ENCODE measurements at places on chromosomes 12 and 14. TPM values are rescaled to one million over a fixed set of nuclear protein-coding genes. Genes with fewer than 3 reads are reported as not detected.

DNA sequence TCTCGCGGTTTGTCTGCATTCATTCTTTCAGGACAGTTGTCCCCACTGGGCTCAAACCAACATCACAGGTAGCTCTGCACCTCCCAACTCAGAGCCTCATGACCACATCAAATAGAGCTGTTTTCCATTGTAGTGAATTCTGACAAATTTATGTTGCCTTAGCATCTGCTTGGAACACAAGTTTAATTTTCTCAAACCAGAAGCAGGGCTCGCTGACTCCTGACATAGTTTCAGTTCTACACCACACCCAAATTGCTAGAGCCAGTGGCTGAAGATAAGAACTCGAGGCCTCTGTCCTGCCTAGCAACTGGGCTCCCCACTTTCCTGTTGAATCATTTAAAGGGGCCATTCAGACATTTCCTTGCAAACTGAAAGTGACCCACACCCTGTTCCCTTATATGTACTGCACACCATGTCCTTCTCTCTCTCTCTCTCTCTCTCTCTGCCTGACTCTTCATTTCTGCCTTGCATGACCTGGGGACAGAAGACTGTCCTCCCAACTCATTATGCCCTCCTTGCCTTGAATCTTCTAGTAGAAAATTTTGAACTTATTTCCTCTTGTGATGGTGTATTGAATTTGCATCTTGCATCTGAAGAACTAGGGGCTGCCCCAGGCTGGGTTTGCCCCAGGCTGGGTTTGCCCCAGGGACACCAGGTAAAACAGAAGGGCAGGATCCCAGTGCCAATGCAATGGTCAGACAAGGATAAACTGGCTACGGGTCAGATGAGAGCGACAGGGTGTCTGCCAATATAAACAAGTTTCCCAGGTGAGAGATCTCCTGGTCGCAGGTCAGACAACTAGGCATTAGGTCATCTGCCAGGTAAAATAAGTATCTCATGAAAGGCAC, 9.7 kb upstream of the WSCD2 start:
- no peak for DNase-seq
- H3K27ac ChIP-seq = no peak overlapping the region
- H3K36me3 ChIP-seq = no peaks in the 10 kb centered on the region
- H3K4me1 ChIP-seq = no peaks in the 10 kb centered on the region
- H3K27me3 ChIP-seq = no peaks in the 10 kb centered on the region

DNA sequence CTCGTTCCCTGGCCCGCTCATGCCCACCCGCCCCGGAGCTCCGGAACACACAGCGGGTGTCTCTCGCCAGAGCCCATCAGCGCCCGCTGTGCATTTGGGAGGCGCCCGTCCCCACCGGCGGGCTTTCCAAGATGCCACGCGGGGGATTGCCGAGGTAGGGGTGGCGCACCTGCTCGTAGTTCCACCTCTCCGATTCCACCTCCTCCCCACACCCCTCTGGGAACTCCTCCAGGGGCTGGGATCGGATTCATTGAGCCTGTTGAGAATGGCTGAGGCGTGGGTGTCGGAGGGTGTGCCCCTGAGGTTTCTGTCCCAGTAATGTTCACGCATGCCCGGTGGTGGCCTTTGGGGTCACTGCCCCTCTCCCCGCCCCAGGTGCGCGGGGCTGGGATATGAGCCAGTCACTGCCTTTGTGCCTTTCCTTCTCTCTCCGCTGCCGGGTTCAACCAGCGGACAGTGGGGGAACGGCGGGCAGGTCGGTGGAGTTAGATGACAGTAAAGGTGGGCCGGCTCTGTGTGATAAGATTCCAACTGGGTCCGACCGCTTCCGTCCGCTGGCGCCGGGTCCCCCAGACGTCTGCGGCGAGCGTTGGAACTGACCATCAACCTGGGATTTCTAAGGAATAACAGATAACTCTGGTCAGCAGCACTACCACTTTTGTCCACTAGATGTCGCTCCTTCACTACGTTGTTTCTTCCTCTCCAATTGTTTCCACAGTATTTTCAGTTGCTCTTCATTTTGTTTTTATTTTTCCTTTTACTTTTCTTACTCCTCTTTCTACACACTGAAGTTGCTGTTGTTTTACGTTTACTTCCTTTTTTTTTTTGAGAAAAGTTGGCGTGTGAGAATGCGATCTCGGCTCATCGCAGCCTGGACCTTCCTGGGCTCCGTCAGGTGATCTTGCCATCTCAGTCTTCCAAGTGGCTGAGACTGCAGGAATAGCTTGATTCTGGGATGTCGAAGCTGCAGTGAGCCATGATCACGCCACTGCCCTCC, 178.1 kb upstream of the ALG10B start:
- no peaks in the 10 kb centered on the region for H3K27me3 ChIP-seq
- no peak overlapping the region for H3K27ac ChIP-seq
- H3K4me1 ChIP-seq = no peaks in the 10 kb centered on the region
- peak overlapping the region; percentile 60 for H3K4me3 ChIP-seq
- H3K36me3 ChIP-seq = no peaks in the 10 kb centered on the region

OR6C76 gene
- polyA plus RNA-seq = not detected

DNA sequence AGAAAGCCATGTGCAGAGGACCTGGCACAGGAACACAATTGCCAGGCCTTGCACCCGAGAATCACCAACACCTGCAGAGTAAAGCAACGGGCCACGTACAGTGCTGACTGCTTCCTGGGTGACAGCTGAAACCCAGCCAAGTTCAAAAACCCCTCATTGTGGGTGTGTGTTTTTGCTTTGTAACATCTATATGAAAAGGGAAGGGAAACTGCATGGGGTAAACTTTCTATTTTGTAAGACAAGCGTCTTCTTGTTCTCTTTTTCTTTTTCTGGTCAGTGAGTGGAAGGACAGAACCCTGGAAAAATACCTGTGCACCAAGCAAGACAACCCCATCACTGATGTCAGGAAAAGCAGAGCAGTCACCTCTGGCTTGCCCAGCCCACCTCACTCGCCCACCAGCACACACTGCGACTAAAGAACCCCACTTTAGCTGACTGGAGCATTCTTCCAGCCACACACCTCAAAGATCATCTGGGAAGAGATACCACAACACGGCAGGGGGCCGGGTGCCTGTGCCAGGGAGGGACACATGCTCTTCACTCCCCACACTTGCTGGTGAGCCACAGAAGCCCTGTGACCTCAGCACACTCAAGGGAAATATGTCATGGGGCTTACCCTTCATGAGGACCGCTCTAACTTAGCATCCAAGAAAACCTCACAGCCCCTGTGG, 172.3 kb downstream of the NDUFA12 start:
- no peak overlapping the region for H3K4me3 ChIP-seq
- H3K27ac ChIP-seq = no peak overlapping the region
- peaks cover 5% of the 10 kb centered on the region for H3K4me1 ChIP-seq
- H3K36me3 ChIP-seq = no peaks in the 10 kb centered on the region
- no peak for DNase-seq

DNA sequence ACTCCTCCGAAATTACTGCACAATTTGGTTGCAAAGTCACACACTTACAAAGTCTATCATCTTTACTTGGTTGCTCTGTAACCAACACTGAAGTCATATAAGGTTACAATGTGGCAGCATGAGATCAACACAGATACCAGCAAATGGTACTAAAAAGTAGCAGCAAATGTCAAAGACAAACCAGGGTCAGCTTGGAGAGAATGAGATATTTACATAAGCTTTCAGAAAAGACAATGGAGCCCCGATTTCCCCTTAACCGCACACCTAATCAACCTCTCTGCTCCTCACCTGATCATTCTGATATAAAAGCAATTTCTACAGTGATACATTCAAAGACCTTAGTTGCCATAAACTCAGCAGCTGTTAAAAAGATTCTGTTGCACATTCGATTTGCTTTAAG, 76.4 kb upstream of the FOXN3 start:
- H3K27me3 ChIP-seq = no peaks in the 10 kb centered on the region
- peaks cover 66% of the 10 kb centered on the region for H3K4me1 ChIP-seq
- peak; percentile 16 for DNase-seq
- no peaks in the 10 kb centered on the region for H3K36me3 ChIP-seq

DNA sequence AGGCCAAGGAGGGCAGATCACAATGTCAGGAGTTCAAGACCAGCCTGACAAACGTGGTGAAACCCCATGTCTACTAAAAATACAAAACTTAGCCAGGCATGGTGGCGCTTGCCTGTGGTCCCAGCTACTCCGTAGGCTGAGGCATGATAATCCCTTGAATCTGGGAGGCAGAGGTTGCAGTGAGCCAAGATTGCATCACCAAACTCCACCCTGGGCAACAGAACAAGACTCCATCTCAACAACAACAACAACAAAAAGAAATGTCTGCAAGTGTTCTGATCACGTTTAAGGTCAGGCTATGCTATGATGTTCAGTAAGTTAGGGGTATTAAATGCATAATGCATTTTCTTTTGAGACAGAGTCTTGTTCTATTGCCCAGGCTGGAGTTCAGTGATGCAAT, 6.7 kb upstream of the PLD4 start:
- H3K27ac ChIP-seq = no peak overlapping the region
- H3K27me3 ChIP-seq = no peaks in the 10 kb centered on the region
- DNase-seq = no peak
- H3K4me1 ChIP-seq = peaks cover 6% of the 10 kb centered on the region
- no peak overlapping the region for H3K4me3 ChIP-seq

GRCh38 chr12:48349471-48349870, 1.2 kb downstream of the ZNF641 start:
- no peaks in the 10 kb centered on the region for H3K27me3 ChIP-seq
- peaks cover 10% of the 10 kb centered on the region for H3K36me3 ChIP-seq
- peaks cover 18% of the 10 kb centered on the region for H3K4me1 ChIP-seq
- DNase-seq = no peak
